ENCODE measurements at places on chromosomes 12 and 14.
A peak's percentile ranks its signal among the peaks of the same experiment; 100 is the strongest.

DNA sequence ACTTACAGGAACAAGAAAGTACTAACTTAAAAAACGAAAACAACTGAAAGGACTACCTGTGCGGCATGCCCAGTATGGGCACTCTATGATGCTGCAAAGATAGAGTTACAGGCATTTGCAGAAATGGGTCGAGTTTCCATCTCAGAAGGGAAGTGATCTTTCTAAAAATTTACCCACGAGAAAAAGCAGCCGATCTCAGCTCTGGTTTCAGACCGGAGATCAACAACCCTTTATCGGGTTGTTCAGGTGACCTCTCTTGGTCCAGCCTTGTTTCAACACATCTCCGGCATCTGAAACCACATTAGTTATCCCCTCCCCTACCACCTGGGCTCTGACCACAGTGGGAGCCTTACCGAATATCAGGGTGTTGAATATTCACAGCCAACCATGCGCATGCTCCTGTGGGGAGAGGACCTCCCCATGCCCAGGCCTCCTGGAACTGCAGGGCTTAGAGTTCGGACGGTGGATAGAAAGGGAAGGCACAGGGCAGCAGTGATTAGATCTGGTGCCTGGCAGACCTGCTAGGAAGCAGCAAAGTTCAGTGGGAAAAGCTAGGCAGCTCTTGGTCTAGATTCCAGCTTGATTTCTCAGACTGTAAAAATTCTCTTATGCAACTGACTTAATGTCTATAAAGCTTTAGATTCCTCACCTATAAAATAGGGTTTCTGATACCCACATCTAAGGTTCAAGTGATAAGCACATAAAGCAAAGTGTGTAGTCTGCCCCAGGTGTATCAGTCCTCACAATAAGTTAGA lies 906.0 kb downstream of the VRK1 start:
- no peak for DNase-seq

DNA sequence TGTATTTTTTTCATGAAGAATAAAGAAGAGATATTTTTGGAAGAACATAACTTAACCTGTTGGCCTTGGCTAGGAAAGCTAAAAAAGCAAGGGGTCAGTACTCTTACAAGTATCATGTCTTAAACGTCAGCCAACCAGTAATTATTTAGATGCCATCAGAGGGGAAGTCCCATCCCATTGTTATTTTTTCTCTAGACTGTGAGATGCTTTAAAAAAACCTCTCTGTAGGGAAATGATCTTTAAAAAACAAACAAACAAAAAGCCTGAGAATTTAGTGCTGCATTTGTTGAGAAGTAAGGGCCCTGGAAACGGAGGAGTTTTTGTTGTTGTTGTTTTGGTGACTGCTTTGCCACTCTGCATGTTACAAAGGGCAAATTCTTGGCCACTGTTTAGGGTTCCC lies 474.0 kb downstream of the ZFP36L1 start:
- DNase-seq = no peak

- peak; percentile 29 for DNase-seq
Measured at GRCh38 chr14:89973234-89973823, 17.6 kb downstream of the TDP1 start.

- no peak for DNase-seq
Measured at GRCh38 chr12:109264943-109265650, 44.0 kb downstream of the FOXN4 start.

Measured in amygdala (tissue), 56 donors.